ENCODE measurements at places on chromosomes 1 and 21. TPM values are rescaled to one million over a fixed set of nuclear protein-coding genes. Genes with fewer than 3 reads are reported as not detected.

DNA sequence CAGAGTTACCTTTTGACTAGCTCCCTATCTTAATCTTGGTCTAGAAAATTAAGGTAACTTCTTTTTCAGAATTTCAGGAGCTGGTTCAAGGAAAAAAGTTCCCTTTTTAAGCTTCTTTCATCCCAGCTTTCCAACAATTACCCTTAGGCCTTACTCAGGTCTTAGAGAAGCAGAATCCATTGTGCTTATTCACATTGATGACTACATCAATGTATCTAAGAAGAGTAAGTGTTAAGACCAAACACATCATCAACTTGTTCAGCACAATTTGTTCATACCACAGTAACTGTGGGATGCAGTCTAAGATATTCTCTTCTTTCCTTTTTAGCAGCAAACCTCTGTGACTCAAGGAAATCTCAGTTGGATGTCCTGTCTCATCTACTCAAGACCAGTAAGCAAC, 4.1 kb downstream of the MRPL9 start:
- no peak for DNase-seq

GBP4 gene
- 0.03 TPM for total RNA-seq

- DNase-seq, result no peak
Observed at GRCh38 chr1:37262439-37263170, 211.8 kb upstream of the ZC3H12A start.

BRINP3 gene
- not detected for total RNA-seq

ACTN2 gene
- 0.98 TPM for total RNA-seq

DARS2 gene
- total RNA-seq, result 49.5 TPM

DNA sequence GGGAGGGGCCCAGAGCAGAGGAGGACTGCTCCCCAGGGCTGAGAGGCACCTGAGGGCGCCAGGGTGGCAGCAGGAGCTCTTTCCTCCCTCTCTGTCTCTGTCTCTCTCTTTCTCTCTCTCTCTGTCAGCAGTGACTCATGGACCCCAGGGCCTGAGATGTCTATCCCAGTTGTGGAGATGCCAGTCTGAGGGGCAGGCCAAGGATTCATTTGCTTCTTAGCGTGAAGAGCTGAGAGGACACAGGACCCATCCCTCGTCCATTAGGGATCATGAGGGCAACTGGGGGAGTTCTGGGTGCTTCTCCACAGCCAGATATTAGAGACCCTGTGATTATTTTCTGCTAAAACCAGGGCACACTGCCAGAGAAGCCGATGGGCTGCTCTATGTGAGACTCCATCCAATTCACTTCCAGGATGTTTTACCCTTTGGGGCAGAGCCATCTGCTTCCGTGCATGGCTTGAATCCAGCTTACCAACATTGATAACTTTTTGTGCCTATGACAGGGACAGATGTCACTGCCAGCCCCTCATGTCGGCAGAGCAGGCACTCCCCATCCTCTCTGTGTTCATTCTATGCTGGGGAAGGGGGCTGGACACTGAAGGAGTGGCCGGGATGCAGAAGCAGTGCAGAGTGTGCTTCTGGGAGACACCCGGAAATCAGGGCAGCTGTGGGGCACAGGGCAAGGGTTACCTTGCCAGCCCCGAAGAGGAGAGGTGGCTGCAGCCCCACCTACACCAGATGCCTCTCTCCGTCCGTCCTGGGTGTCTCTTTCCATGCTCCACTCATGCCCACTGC, 4.1 kb upstream of the PCBP3 start:
- no peak for DNase-seq

DNA sequence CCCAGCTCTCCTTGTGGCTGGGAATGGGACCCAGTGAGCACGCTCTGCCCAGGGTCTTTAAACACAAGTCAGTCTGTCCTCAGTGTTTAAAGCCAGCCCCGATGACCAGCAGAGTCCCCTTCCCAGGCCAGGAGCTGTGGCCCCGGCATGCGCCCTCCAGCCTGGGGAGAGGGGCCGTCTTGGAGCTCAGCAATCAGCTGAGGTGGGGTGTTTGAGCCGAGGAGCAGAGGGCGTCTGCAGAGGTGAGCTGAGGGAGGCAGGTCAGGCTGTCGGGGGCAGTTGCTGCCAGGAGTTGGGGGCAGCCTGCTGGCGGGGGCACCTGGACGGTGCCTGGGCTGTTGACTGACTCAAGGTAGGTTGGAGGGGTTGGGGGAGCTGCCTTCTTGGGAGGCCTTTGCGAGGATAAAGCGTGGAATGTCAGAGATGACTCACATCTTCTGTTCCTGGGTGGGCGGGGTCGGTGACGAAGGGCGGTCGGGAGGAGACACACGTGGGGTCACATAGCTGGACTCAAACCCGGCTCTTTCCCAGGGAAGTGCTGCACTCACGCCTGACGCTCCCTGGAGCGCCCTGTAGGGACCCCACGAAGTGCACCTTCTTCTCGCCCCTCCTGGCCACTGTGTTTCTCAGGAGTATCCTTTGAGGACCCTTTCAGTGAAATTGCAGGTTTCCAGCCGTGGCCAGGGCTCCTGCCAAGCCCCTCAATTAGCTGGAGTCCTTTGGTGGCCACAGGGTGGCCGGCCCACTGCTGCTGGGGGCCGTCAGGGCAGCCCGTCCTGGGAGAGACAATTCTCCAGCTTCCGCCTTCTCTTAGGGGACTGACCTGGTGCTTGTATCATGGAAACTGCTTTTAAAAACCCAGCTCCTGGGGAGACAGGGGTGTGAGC, 86.2 kb downstream of the SIK1 start:
- DNase-seq, result peak; percentile 27

DNA sequence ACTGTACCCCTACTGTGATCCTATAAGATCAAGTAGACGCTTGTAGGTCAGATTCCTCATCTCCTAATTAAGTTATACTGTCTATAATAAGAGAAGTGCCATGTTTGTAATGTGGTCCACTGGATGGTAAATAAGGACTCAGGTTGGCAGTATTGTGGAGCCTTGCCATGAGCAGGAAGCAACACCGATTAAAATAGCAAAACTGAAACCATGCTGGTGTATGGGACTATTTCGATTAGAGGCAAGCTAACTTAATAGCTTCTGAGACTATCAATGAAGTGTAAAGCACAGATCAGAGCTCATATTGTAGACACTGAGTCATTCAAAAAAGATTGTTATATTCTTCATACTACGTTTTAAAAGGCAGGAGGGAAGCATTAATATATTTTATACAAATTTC, 348.8 kb downstream of the HHAT start:
- no peak for DNase-seq

DNA sequence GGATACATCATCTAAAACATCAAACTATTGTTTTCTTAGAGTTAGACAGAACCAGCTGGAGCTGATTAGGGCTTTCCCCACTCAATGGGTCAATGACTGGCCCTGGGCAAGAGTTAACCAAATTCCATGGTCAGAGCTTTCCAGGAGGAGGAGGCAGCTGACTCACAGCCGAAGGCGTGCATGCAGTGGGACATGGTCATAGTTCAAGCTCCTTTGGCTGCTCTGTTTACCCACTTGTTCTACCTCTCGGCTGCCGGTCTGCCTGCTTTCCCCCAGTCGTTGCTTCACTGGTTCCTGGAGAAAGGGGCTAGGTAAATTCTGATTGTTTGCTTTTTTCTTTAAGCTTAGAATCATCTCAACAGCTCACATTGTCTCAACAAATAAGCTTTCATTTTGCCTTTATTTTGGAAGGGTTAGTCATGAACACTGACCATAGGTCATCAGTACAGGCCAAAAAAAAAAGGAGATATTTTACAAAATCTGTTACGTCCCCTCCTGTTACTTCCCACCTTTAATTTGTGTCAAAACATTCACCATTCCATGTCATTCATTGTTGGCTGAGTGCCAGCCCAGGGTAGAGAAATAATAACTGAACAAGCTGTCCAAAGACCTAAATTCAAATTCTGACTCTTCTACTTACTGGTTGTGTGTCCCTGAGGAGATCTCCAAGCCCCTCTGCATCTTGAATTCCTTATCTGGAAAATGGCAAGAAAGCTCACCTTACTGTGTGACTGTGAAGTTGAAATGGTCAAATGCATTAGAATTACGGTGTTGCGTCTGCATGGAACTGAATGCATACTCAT, 12.0 kb downstream of the MAB21L3 start:
- DNase-seq, result peak; percentile 10

DNA sequence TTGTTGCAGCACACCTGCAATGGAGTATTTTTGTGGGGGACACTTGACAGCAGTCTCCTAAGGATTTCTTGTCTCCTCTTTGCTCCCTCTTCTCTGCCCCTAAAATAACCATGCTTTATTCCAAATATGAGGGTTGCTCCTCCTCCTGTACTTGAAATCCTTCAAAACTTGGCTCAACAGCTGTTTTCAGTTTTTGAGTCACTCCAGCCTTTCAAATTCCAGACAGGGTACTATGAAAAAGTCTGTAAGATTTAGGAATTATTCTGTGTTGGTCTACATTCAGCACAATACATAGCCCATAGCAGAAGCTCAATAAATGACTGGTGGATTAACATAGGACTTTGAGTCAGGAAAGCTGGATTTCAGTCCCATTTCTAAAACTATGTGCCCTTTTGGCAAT, 5.5 kb downstream of the AP4B1 start:
- no peak for DNase-seq

KCNK1 gene
- 0.45 TPM for total RNA-seq

- DNase-seq, result no peak
Observed at GRCh38 chr21:45228656-45229240, 58.9 kb downstream of the POFUT2 start.

GRCh38 chr1:88973520-88974137, 18.8 kb downstream of the KYAT3 start:
- peak; percentile 57 for DNase-seq

- peak; percentile 83 for DNase-seq
Observed at GRCh38 chr1:152107984-152108881, 7.0 kb downstream of the TCHH start.
